Heart right ventricle (tissue), 16 donors: ENCODE measurements at places on chromosomes 2 and 18. TPM values are rescaled to one million over a fixed set of nuclear protein-coding genes. Genes with fewer than 3 reads are reported as not detected.
A peak's percentile ranks its signal among the peaks of the same experiment; 100 is the strongest.

DNA sequence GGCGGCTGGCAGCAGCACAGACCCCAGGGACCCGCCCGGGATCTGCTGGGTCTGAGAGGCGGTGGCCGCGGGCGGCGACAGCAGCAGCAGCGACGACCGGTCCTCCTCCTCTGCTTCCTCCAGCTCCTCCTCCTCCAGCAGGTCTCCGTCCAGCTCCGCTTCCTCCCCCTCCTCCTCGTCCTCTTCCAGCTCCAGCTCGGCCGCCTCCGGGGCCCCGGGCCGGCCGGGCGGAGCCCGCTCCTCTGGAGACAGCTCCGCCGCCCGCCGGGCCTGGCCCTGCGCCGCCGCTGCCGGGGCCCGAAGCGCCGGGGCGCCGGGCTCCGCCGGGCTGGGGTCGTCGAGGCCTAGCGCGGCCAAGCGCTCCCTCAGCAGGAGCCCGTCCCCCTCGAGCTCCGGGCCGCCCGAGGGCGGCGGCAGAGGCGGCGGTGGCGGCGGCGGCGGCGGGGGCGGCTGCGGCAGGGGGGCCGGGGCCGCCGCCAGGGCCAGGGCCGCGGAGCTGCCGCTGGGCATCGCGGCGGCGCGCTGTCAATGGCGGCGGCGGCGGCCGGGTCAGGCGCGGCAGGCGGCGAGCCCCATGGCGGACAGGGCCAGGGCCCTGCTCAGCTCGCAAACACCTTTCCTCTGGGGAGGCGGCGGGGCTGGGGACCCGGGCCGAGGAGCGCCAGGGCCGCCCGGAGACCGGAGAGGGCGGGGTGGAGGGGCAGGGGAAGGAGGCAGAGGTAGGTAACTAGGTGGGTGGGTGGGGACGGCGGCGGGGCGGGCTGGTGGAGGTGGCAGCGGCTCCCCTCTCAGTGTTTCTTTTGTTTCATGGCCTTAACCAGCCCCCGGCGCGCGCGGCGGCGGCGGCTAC, 445 bp downstream of the MEX3C start:
- no peaks in the 10 kb centered on the region for H3K4me1 ChIP-seq
- no peaks in the 10 kb centered on the region for H3K36me3 ChIP-seq
- H3K27ac ChIP-seq = peak overlapping the region; percentile 99
- H3K4me3 ChIP-seq = peak overlapping the region; percentile 73
- peak; percentile 74 for DNase-seq

GRCh38 chr18:66873899-66874298, 270.0 kb upstream of the CDH19 start:
- DNase-seq = no peak
- H3K27ac ChIP-seq = no peak overlapping the region
- no peak overlapping the region for H3K4me3 ChIP-seq
- no peaks in the 10 kb centered on the region for H3K27me3 ChIP-seq
- H3K36me3 ChIP-seq = no peaks in the 10 kb centered on the region

NEB gene
- 3.3 TPM for total RNA-seq

- no peak overlapping the region for H3K27ac ChIP-seq
- no peak for DNase-seq
- no peaks in the 10 kb centered on the region for H3K27me3 ChIP-seq
These were observed 44.2 kb downstream of the GLI2 start for GRCh38 chr2:120779781-120780283.

SLC9A2 gene
- total RNA-seq = not detected

DNA sequence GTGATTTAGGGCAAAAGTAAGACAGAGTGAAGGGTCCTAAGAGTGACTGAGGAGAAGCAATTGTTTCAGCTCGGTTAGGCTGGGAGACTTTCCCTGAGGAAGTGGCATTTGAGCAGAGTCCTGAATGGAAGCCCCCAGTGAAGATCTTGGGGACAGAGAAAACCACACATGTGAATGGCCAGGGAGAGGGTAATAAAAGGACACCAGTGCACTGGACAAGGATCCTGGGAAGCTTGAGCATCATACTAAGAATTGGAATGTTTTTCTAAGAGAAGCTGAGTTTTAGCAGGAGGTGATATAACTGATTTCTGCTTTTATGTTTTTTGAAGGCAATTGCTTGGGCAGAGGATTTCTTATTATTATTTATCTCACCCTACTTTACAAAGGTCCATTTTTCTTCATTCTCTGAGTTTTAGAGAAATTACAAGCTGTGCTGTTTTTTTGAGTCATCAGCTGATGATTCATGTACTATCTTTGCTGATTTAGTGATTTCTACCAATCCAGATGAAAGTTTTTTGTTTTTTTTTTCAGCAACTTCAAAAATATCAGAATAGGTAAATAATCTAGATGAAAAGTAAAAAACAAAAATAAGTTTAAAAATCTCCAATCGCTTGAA, 43.5 kb downstream of the MFSD6 start:
- no peak overlapping the region for H3K4me3 ChIP-seq
- H3K4me1 ChIP-seq = peaks cover 6% of the 10 kb centered on the region
- H3K27ac ChIP-seq = no peak overlapping the region
- no peaks in the 10 kb centered on the region for H3K27me3 ChIP-seq
- DNase-seq = no peak

CFAP221 gene
- 2.4 TPM for total RNA-seq

LRP2 gene
- total RNA-seq = not detected

DNA sequence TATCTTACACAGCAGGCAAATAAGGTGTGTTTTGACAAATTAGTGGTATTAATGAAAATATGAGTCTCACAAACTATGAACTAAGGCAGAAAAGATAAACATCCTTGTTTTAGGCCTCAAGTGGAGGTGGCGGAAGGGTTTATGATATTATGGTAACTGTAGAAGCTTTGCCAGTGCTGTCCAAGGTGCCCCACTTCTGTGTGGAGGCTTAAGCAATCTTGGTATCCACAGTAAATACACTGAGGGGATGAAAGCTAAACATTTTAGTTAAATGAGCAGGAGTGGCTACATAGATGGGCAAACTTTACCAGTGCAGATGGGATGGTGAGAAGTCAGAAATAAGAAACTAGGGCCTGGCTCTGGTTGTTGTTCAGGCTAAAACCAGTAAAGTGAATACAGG, 84.7 kb downstream of the BARD1 start:
- H3K36me3 ChIP-seq = no peaks in the 10 kb centered on the region
- no peak overlapping the region for H3K4me3 ChIP-seq
- no peak overlapping the region for H3K27ac ChIP-seq
- no peaks in the 10 kb centered on the region for H3K27me3 ChIP-seq
- DNase-seq = no peak

DNA sequence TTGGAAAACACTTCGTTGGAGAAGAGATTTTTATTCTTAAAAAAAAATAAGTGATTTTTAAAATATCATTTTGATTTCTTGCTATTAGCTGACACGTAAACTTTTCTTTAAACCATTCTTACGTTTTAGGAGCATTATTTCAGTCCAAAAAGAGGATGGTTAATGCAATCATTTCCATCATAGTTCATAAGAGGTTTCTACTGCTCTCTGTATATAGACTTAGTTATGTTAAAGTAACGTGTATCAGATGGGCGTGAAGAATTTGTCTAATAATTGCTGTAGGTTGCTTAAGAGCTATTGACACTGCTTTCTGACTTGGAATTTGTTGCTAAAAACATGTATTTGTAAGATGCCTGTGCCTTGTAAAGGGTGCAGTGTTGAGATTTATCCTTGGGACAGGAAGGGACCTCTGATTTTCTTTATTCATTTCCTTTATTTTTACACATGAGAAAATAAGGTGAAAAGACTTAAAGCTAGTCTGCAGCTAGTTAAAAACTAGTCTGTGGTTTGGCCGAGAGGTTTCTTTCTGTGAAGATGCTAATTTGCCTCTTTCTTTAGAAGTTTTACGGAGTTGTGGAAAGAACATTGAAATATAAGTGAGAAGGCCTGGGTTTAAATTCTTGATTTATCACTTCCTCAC, 2.9 kb downstream of the ANKRD12 start:
- DNase-seq = no peak
- no peak overlapping the region for H3K27ac ChIP-seq
- H3K27me3 ChIP-seq = no peaks in the 10 kb centered on the region
- H3K4me3 ChIP-seq = peak overlapping the region; percentile 72
- H3K36me3 ChIP-seq = peaks cover 7% of the 10 kb centered on the region

DNA sequence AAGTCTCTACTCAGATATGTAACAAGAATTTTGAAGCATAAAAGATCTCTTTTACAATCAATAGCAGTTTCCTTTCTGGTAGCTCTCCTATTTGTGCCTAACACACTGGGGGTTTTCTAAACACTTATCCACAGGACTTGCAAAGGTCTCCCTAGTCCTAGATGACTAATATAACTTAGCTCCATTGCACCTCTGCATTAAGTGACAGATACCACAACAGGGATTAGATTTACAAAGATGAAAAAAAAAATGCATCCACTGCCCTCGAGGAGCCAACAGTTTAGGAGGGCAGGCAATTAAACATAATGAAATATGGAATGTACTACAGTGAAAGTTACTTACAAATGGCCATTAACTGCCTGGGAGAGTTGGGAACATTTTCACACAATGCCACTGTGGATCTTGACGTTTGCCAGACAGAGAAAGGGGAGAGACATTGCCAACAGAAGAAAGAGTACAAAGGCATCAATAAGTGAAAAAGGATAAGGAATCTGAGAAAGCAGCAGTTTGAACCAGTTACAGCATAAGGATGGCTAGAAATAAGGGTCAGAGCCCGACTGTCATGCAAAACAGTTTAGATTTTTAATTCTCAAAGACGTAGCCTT, 14.3 kb downstream of the PPP3R1 start:
- no peak overlapping the region for H3K4me3 ChIP-seq
- DNase-seq = no peak
- no peaks in the 10 kb centered on the region for H3K36me3 ChIP-seq
- H3K27me3 ChIP-seq = no peaks in the 10 kb centered on the region
- no peak overlapping the region for H3K27ac ChIP-seq
- H3K4me1 ChIP-seq = peaks cover 4% of the 10 kb centered on the region

GRCh38 chr2:102001767-102002142, 10.0 kb downstream of the IL1R2 start:
- H3K36me3 ChIP-seq = no peaks in the 10 kb centered on the region
- no peak overlapping the region for H3K27ac ChIP-seq
- H3K4me3 ChIP-seq = no peak overlapping the region
- H3K27me3 ChIP-seq = no peaks in the 10 kb centered on the region
- H3K4me1 ChIP-seq = peaks cover 18% of the 10 kb centered on the region

- H3K27me3 ChIP-seq = no peaks in the 10 kb centered on the region
- H3K4me1 ChIP-seq = no peaks in the 10 kb centered on the region
- no peaks in the 10 kb centered on the region for H3K36me3 ChIP-seq
- no peak for DNase-seq
- H3K27ac ChIP-seq = no peak overlapping the region
- no peak overlapping the region for H3K4me3 ChIP-seq
These were observed 224.5 kb downstream of the UXS1 start for GRCh38 chr2:105969552-105969951.

IL1RL2 gene
- 0.92 TPM for total RNA-seq

DIPK1C gene
- 12.8 TPM for total RNA-seq

DNA sequence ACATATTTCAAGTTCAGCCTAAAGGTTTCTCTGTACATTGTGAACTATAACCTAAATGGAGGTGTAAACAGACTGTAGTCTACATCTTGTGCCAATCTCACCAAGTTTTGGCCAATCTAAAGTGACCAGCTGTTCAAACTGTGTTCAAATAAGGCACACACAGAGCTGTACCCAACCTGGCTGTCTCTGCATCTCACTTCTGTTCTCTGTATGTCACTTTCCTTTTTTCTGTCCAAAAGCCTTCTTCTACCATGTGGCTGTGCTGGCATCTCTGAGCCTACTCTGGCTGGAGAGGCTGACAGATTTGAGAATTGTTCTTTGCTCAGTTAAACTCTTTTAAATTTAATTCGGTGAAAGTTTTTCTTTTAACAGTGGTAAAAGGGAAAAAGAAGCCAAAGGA, 817.9 kb downstream of the SOCS6 start:
- peak overlapping the region; percentile 0 for H3K27ac ChIP-seq
- H3K4me1 ChIP-seq = no peaks in the 10 kb centered on the region
- H3K36me3 ChIP-seq = no peaks in the 10 kb centered on the region

INHA gene
- 2.8 TPM for total RNA-seq

LRP1B gene
- 0.08 TPM for total RNA-seq

DNA sequence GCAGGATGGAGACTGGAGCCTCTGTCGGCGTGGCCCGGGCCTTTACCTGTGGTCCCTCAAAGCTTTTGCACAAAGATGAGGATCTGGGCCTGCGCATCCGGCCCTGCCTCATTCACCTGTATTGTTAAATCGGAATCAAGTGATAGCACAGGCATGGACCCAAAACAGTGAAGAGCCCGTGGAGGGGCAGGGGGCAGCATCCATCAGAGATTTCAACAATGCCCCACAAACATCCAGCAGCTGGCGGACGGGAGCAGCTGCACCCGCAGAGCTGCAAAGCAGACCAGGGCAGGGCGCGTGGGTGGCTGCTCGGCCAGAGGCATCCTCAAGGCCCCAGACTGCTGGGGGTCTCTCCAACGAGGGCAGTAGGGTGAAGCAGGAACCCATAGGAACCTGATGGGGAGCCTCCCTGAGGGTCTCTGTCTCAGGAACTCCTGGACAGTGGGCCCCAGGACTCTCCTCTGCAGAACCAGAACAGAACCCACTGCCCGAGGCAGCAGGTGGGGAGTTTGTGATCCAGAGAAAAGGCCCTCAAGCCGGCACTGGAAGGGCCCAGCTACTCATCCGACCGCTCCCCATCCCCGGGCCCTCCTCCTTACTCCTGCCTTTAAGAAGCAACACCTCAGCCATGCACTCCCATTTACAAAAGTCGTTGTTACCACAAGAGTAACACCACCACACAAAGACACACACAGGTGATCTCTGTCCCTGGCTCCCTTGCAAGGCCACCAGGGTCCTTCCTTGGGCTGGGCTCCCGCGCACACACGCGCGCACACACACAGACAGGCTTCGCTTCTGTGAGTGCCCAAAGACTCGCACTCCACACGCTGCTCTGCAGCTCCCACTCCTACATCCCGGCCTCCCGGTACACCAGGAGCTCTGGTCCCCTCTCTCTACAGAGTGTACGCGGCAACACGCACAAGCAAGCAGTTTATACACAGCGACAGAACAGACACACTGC, 28.8 kb downstream of the HDAC4 start:
- no peak overlapping the region for H3K27ac ChIP-seq
- H3K4me1 ChIP-seq = no peaks in the 10 kb centered on the region
- H3K27me3 ChIP-seq = no peaks in the 10 kb centered on the region
- no peak for DNase-seq
- H3K36me3 ChIP-seq = no peaks in the 10 kb centered on the region

- H3K4me1 ChIP-seq = no peaks in the 10 kb centered on the region
- no peak for DNase-seq
- no peak overlapping the region for H3K4me3 ChIP-seq
- H3K27ac ChIP-seq = no peak overlapping the region
These were observed 193.9 kb downstream of the ZRANB3 start for GRCh38 chr2:135337071-135337470.

FBXO48 gene
- 0.98 TPM for total RNA-seq

DNAJC5G gene
- 2.0 TPM for total RNA-seq
